Activated naive CD8-positive, alpha-beta T cell treated with anti-CD3 and anti-CD28 coated beads, Interleukin-2, amount 50 U/mL, for 24 hours (primary cell): ENCODE measurements at places on chromosomes 13 and 19.

DNA sequence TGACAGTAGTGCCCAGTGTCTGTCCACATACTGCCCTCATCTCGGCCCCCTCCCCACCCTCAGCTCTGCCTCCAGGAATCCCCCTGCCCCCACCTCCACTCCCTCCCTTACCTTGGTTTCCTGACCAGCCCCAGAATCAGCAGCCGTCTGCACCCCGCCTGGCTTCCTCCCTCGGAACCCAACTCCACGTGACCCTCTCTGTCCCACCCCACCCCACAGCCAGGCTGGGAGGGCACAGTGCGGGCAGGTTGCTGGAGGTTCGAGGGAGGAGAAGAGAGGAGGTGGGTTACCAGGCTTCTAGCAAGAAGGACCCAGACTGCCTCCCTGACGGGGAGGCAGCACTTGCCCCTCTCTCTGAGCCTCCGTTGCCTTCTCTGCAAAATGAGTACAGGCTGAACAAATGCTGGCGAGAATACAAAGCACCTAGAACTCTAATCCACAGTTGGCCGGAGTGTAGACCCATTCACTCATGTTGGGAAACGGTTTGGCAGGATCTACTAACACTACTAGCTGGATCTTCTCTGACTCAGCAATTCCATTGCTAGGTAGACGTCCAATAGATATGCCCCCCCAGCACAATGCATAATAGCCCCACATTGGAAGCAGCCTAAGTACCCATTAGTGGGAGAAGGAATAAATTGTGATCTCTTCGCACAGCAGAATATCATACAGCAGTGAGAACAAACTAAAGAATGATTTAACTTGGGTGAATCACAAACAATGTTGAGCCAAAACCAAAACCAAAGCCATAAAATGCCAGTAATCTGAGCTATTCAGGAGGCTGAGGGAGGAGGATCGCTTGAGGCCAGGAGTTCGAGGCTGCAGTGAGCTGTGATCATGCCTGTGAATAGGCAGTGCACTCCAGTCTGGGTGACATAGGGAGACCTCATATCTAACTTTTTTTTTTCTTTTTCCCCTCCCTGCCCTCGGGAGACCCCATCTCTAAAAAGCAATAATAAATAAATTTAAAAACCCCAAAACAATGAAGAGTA, at the start of gene RASAL3:
Gene RASAL3, minus strand, starts transcription at position 151 of the 992 bp plus-strand sequence. CDS start 186 bp downstream, outside the sequence.
- DNase-seq, result peak; percentile 75

DNA sequence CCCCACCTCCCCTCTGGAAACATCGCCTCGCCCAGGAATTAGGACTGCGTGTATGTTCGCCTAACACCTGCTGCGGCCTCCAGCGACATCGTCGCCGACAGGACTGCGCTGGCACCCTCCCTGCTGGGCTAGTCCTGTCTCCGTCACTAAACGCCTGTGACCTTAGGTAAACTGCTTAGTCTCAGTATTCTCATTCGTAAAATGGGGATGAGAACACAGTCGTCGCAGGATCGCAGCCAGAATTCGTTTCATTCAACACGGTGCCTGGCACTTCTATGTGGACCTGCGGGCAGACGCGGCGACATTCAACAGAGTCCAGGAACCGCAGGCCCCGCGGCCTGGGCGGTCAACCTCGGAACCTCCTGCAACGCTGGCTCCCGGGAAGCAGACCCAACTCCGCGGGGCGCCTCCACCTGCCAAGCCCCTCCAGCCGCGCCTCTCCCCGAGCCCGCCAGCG, 485 bp downstream of the CRYL1 start:
- peak; percentile 29 for DNase-seq

GRCh38 chr13:79918620-79919019, 422.3 kb downstream of the SPRY2 start:
- DNase-seq, result no peak

GRCh38 chr19:48495396-48495795, 16.2 kb downstream of the LMTK3 start:
- no peak for DNase-seq

DNA sequence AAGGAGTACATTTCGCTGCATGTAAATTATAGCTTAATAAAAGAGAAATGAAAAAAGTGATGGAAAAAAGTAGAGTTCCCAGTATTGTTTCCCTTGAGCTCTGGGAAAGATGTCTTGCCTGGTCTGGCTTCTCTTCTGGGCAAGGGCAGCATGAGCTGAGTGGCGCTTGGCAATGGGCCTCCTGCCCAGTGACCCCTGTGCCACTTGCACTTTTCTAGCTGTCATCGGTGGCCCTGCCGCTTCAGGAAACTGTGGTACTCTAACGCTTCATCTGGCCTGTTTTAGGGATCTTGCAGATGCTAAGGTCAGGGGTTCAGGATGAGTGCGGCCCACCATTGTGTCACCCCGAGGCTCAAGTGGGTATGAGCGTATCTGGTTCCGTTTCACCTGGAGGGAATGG, 161.4 kb downstream of the MTUS2 start:
- DNase-seq, result no peak

- peak; percentile 45 for DNase-seq
Measured at GRCh38 chr13:106570299-106570852, 2.4 kb upstream of the ARGLU1 start.

DNA sequence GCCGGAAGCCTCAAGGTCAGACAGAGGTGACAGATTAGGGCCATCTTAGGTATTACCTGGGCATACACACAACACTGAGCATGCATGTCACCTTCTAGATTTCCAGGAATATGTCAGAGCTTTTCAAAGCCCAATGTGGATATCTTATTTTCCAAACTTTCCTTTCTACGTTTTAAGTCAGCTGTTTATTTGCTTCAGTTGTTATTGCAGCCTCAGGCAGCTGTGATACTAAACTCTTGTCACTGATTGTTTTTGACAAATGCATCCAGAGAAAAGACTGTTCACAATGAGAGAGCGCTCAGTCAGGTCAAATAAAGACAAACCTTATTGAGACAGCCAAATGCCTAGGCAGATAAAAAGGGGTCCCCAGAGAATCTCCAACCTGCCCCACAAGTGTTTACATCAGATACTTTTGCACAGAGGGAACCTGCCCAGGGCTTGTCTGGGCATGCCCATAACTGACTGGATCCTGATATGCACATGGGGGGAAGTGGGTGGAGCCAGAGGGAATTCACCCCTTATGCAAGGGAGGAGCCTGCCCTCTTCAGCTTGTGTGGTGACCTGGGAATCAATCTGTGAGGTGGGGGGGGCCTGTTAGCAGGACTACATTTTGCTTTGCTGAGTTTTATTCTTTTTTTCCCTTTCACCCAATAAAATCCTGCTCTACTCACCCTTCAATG, 28.5 kb downstream of the MED4 start:
- DNase-seq, result peak; percentile 18

DNA sequence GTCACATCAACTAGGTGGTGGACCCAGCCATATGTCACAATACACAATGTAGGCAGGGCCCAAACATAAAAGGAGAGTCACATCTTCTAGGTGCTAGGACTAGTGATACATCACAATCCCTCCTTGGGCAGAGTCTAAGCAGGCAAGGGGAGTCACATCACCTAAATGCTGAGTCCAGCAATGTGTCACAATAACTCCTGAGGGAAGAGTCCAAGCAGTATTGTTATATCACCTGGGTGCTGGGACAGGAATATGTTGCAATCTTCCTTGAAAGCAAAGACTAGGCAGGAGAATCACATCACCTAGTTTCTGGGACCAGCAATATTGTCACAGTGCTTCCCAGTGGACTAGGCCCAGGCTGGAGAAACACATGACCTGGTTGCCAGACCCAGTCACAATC, 29.4 kb upstream of the ZNF729 start:
- DNase-seq, result no peak

DNA sequence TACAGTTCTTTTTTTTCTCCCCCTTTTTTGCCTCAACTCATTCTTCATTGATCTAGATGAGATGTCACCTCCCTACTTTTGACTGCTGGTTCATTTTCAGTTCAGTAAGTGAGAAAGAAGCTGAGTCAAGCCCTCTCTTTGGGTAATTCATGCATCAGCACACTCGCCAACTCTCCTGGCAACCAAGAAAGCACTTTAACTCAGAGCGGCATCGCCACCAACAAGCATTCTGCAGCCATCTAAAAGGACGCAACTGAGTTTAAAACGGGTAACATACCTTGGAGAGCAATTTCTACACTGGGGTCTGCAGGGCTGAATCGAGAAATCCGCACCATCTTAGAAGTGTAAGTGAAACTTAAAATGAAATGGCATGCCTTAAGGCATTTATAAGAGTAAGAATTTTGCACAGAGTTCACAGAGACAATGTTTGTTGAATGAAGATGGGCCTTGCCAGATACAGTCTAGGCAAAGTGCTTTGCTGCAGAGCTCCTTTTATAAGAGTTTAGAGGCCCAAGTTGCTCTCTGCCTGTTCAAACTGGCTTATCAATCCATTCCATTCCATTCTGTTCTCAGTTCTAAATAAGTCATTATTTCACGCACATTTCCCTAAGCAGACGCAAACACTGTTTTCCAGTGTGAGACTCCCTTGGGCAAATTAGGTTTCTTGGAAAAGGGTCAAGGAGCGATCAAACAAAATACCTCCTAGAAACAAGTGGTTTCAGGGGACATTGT, 338.0 kb downstream of the ENOX1 start:
- no peak for DNase-seq

DNA sequence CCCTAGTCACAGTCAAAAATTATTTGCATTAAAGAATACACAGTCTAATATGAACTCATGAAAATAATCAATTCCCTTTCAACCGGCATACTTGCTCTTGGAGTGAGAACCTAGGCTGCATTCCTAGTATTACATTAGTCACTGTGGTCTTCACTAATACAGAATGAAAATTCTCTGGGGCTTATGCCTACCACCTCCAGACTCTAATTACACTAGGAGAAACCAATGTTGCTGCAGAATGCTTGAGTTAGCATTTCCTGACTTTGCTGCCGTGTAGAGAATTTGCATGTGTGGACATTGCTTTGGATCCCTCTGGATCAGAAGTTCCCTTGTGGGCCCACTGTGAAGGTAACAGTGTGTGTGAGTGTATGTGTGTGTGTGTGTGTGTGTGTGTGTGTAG, 87.8 kb downstream of the CCNA1 start:
- no peak for DNase-seq
